Activated CD8-positive, alpha-beta memory T cell treated with anti-CD3 and anti-CD28 coated beads for 1 hour (primary cell): ENCODE measurements at places on chromosomes 1 and 21.

DNA sequence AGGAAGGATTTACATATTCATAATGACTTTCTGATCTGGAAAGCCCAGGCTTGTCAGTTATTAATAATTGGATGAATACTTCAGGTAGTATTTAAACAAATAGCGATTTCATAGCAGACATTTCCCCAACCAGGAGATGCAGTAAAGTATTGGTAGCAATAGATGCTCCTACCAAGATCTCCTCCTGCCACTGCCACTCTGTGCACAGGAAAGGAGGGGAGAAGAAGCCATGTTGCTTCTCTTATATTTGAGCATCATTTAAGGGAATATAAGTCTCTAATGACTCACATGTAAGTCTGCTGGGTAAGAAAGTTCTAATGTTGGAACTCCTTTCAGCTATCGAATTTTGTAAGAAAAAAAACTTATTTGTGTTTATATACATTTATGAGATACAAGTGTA lies 420 bp upstream of the IFI16 start:
- no peak for DNase-seq

DNA sequence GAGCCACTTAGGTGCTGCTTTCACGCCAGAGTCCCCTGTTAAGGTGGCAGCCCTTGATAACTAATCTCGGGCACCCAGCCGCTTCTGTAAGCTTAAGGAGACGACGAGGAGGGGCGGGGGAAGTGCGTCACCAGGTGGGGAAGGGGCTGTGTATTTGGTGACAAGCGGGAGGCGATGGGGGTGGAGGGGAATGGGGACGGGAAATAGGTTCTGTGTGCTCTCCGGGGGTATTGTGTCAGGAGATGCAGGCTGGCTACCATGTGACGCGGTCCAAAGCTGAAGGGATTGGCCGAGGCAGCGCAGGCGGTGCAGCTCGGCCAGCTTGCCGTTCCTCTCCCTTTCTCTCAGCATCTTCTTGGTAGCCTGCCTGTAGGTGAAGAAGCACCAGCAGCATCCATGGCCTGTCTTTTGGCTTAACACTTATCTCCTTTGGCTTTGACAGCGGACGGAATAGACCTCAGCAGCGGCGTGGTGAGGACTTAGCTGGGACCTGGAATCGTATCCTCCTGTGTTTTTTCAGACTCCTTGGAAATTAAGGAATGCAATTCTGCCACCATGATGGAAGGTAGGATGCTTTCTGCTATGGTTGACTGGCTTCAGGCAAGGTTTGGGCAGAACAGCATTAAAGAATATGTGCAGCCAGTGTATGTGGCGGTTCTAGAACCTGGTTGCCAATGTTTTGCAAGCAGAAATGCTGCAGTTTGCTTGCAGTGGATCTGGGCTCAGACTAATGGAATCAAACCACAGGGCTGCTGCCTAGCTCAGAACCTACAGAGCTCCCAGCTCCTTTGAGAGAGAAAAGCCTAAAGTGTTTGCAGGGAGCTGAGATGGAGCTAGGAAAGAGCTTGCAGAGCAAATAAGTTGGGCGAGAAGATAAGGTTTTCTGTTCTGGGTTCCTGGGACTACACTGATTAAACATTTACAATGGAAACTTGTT lies at the start of gene SGIP1:
Gene SGIP1, plus strand, starts transcription at position 350 of the 937 bp plus-strand sequence. Its CDS starts 206 bp downstream, at position 556.
- no peak for DNase-seq

DNA sequence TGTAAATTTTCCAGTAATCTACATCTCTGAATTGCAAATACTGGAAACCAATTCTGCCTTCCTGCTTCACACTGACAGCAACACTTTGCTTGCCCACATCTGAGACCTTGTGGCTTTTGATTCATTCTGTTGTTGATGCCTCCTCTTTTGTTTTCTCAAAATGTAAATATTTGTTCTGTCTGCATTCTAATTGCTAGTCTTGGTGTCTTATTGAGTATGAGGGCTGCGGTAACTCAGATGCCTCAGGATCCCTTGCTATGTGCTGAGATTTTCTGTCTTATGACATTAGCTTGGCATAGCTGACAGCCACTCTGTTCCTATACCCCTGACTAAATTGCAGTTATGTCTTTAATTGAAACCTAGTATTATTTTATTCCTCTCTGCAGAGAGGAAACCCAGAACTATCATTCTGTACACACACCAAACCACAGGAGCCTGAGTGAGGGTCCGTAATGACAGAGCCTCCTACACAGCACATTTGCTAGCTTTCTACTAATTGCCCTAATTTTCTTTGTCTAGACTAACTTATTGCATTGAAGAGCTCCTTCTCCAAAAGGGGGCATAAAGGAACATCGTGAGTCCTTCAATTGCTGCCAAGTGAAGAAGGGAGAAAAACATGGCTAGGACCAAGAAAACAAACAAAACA lies 72.1 kb downstream of the GREM2 start:
- DNase-seq, result no peak

DNA sequence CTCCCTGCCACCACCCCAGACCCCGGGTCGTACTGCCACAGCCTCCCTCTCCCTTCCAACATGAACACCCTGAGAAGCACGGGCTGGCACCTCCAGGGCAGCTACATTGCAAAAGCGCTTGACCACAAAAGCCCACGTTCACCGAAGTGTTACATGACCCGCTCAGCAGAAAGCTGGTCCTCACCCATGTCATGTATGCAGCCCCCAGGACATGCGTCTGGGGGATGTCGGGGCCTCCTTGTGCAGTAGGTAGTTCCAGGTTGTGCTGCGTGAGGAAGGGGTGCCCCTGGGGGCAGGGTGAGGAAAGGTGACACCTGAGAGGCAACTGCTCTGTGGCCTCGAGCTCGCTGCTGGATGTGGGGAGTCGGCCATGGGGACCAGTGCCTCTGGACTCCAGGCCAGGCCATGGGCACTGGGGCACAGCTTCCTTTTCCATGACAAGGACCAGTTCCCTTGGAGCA lies 102.0 kb upstream of the C1orf174 start:
- no peak for DNase-seq

DNA sequence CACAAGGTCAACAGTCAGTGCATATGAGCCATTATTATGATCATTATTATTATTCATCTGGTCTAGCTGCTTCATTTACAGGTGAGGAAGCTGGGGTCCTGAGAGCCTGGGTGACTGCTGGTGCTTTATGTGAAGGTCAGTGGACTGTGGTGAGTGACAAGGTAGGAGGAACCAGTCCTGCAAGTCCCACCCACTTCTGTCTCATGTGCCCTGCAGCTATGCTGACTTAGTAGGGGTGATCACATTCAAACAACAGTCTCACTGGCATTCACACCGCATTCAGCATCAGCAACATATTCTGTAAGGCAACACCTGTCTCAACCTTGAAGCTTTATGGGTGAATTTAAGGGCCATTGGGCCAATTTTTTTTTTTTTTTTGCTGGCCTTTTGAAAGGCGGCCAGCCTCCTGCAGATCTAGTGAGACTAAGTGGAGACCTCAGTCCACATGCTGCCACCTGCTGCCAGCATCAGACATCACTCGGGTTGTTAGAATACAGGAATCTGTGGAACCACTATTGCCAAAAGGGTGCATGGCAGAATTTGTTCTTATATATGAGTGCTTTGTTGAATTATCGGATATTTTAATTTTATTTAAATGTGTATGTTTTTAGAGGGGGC lies 59.9 kb upstream of the CACNA1E start:
- no peak for DNase-seq

DNA sequence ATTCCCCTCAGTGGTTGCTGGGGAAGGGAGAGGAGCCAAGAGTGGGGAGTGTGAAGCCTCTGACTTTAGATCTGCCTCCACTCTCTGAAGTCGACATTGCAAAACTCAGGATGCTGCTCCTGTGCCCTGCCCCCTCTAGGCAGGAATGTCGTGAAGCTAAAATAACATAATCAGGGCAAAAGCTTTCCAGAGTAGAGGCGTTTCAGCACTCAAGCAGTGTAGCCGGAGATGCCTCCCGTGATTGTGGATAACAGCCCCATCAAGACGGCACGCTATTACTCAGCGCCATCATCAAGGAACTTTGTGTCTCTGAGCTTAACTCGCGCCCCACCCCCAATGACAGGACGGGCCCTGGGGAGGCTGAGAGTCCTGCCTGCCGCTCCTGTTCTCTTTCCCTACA lies 60.0 kb downstream of the FBXO2 start:
- DNase-seq, result no peak

DNA sequence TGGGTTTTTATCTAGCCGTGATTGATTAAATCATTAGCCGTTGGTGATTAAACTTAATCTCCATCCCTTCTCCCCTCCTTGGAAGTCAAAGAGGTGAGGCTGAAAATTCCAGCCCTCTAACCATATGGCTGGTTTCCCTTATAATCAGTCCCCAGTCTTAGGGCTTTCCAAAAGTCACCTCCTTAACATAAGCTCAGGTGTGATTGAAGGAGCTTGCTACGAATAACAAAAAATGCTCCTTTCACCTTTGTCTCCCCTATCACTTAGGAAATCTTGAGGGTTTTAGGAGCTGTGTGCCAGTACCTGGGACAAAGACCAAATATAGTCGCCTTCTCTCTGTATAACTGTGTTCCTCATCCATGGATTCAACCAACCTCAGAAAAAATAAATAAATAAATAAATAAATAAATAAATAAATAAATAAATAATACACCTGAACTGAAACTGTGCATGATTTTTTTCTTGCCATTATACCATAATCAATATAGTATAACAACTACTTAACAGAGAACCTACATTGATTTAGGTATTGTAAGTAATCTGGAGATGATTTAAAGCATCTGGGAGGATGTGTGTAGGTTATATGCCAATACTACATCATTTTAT lies 82.2 kb downstream of the PAPPA2 start:
- no peak for DNase-seq

DNA sequence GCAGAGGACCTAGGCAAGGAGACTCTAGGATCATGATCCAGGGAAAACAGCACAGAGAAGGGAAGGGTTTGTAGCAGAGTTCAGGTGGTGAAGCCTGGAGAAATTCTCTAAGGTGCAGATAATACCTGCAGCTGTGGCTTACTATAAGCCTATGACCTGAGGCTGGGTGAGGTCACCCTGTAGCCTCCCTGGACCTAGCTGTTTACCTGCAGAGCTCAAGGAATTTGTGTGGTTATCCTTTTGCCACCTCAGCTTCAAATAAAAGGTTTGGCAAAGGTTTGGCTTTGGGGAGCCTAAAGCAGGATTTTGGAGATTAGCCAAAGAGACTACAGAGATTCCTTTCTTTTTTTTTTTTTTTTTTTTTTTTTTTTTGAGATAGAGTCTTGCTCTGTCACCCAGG lies 79.5 kb upstream of the ZNF648 start:
- no peak for DNase-seq

DNA sequence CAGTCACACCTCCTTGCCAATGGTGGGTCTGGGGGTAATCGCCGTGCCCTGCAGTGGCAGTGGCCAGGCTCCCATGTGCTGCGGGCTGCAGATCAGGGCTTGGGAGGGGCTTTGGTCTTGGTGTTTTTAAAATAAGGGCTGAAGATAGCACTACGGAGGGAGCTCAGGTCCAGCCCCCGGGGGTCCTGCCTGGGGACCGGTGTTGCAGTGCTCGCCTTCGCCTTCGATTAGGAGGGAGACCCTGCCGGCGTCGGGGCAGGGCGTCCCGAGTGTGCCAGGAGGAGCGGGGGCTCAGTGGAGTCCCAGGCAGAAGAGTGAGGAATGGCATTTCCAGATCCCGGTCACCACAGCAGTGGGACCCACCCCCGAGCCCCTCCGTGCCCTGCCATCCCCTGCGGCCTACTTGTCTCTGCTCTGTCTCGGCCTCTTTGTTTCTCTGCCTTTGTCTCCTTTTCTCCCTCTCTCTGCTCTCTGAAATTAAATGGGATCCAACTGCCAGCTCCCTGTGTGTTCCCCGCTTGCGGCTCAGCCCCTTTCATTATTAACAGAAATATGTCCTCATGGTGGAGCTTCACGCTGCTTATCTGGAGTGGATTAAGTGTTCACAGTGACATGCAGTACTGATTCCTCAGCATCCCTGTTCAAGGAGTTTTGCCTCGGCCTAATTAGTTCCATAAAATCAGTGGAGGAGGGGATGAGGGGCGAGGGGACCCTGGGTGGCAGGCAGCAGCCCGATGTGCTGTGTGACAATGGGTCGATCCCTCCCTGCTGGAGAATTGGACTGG lies 44.4 kb downstream of the DMRTB1 start:
- no peak for DNase-seq
